Stimulated activated CD8-positive, alpha-beta memory T cell treated with anti-CD3 and anti-CD28 coated beads, Interleukin-12 subunit alpha, Interleukin-12 subunit beta, amount 100 ng/mL, for 1 hour (primary cell): ENCODE measurements at places on chromosomes 6 and 20.

DNA sequence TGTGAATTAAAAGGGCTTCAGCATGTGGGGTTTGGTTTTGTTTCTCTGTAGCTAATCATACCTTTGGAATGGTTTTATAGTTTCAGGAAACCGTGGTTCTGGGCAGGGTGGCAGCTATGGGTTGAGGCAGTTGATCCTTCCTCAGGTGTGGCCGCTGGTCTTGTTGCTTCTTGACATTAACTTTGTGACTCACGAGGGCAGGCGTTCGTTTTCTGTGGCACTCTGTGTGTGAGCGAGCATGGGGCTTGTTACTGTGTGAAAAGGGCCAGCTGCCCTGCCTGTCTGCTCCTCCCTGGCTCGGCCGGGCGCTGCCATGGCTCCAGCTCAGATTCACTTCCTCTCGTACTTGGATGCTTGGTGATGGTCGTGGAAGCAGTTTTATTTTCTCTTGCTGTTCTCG is 16.2 kb downstream of the DNAJC5 start:
- no peak for DNase-seq

DNA sequence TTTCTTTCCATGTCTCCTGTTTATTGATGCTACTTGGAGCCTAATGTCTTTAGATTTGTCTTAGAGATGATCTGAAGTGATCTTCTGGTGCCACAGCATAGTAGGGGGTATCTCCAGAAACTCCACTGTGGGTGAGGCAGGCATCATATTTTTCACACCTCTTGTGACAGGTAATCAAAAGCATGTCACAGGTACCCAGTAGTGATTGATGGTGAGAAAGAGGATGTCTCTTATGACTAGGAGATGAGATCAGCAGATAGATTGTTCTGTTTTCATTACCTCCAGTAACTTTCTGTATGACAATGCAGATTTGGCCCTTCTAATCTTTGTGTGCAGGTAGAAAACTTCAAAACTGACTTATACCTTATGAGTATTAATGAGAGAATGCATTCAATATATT is 13.5 kb downstream of the NCOA7 start:
- DNase-seq = no peak

DNA sequence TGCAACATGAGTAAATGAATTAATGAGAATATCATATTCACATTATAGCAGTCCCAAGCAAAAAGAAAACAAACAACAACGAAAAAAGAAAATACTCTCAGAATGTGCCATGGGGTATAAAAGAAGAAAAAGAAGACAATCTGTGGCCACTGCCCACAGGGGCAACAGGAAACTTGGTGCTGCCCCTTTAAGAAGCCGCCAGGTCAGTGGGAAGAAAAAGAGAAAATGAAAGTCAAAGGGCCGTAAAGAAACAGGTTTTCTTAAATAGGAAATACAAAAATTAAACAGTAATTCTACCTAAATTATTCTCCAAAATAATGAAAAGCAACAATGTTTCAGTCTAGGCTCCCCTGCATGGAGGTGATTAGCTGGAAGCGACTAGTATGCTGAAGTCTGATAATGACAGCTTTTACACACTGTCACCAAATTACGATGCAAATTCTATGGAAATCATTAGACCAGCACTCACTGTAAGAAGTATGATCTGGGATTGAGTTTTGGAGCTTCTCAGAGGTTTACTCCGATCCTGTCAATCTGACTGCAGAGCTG is 23.6 kb downstream of the GMDS start:
- DNase-seq = no peak

DNA sequence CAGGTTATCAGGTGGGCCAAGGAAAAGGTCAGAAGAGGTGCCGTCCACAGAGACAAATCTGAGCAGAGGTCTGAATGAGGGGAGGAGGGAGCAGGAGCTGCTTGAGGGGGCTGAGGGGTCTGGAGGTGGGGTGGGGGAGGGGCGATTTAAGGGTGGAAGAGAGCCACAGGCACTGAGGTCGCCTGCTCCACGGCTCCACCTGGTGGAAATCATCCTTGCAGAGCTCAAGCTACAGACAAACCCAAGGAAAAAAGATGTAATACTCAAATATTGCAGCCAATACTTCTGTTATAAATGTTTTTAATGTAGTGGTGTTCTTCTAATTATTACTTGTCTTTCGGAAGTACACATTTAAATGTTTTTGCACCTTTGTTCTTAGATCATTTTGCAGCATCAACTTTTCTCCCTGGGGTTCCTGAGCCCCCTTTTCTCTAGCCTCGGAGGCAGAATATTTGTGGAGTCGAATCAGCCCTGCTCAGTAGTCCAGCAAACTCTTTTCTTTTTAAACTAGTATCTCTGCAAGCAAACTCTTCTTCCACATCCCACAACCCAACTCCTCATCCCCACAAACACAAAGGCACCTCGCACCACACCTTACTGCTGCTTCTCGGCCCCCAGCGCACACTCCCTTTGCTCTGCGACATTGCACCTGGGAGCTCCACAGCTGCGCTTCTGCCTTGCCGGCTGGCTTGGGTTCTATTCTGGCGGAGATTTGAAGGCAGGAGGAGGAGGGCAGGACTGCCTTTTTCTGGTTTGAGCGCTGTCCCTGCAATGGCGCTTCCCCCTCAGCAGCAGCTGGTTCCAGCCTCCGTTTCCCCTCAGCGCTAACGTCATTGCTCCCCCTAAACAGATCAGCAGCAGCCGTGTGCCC is 51.0 kb upstream of the TFAP2A start:
- DNase-seq = no peak

DNA sequence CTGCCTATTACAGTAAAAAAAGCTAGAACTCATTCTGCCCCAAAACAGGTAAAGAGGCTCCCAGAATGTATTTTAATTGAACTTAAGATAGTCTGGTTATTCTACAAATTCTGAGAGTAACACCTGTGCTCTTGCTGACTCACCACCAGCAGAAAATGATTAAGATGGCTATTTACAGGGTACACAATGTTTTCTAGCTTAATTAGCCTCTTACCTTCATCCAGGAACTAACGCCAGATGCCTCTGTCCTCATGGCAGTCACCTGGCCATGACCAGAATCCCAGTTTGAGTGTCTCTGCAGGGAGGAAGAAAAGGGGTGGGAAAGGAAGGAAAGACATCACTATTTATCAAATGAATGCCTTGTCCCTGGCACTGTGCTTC is 31.3 kb upstream of the PPP1R3G start:
- DNase-seq = no peak

DNA sequence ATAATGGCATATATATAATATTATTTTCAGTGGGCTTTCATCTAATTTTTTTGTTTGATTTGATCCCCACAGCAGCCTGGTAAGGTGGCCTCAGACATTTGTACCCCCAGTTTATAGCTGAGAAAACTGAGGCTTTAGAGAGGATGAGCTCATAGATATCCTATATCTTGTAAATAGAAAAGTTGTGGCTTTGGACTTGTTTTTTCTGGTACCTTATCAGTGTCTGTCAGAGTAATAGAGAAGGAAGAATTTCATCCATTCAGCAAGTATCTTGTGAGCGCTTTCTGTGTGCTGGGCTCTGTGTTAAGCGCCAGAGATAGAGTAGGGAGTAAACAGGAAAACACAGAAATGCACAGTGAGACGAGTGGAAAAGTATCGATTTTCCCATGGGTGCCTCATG is 27.9 kb downstream of the TAF11 start:
- DNase-seq = no peak

- DNase-seq = no peak
Observed at GRCh38 chr20:12722091-12722490, 286.7 kb upstream of the SPTLC3 start.
